ENCODE measurements at places on chromosomes 1 and 21. TPM values are rescaled to one million over a fixed set of nuclear protein-coding genes. Genes with fewer than 3 reads are reported as not detected.

DNA sequence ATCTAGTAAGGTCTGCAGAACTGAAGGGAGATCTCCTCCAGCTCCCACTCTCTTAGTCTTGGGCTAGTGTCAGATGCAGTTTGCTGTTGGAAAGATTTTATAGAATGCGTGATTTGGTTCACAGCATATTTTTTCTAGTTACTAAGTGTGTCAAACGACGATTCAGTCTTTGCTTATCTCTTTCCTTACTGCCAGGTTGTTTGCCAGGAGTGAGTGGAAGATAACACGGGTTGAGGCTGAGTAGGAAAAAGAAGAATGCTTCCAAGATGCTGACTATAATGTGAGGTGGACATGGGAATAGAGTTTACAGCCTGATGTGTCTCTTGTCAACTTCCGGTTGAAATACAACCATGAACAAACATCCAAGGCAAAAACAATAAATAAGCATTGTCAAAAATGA is 141.4 kb downstream of the GDAP2 start:
- DNase-seq = no peak

- DNase-seq = no peak
Observed at GRCh38 chr21:45912611-45913417, 68.8 kb upstream of the COL6A1 start.

DNA sequence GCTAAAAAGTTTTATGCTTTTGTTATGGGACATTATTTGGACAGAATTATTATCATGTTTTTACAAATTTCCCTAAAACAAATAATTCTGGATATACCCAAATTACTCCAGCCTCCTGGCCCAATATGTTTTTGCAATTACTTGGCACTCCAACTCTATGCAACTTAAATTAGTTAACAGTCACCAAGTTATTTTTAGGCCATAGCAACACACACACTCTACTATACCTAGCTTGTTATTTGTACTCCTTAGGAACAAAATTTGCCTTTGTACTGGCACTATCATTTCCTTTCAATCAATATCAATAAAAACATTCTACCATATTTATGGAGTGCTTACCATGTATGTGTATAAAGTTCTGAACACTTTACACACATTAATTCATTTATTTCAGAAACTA is 7.7 kb downstream of the DUSP10 start:
- DNase-seq = no peak

DNA sequence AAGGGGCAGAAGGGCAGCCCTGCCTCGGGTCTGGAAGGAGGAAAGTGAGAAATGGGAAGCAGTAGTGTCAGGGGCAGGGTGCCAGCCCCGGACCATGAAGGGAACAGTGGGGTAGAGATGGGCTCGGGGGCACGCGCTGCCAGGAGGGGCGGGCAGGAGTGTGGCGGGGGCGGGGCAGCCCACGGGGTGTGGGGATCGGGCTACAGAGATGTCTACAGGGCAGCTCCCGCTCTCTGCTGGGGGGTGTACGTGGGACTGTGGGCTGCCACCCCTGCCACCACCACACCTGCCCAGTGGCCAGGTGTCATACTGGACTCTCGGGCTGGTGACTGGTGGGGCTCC is 7.4 kb downstream of the ARHGEF16 start:
- DNase-seq = no peak

Gene CLCNKA
- total RNA-seq = not detected

Data from Caki2 (cell line).